M059J (cell line): ENCODE measurements at places on chromosomes 1 and 21.

- no peak for DNase-seq
Measured at GRCh38 chr1:206066479-206067171, 13.7 kb downstream of the RHEX start.

DNA sequence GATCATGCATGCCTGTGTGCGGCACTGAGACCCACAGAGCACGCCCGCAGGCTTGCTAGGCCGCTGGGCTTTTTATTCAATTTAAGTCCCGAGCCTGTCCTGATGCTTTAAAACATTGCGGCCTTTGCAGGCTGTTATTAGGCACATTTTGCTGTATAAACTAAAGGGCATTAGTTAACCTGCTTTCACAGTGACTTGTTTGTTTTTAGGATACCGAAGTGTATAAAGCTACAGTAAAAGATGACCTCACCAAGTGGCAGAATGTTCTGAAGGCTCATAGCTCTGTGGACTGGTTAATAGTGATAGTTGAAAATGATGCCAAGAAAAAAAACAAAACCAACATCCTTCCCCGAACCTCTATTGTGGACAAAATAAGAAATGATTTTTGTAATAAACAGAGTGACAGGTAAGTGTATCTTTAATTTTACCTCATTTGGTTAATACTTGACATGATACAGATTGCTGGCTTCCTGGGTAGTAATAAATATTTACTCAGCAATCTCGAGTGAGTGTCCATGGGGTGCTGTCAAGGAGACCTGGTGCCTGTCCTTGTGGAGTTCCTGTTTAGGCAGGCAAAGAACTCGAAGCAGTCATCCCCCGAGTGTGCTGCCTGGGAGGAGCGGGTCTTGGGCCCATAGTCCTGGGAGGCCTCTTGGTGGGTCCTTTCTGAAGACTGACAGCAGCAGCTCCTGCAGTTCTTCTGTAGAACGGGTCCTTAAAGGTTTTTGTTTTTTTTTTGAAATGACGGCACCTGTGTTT, 40.1 kb downstream of the TRAPPC10 start:
- no peak for DNase-seq

DNA sequence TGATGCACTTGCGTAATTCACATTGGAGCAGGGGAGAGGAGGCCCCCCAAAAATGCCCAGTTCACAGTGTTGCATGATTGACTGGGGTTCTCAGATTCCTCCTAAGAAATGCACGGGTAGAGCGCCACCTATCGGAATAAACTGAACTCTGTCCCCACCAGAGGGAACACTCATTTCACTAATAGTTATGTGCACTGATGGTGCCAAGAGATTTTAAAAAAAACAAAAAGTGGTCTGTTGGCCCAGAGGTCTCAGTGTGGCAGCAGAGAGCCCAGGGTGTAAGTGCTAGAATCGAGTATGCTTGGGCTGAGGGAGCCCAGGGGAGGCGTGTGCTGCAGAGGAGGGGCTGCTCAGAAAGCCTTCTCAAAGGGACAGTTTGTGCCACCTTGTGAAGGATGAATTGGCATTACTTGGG, 6.9 kb downstream of the PINK1 start:
- peak; percentile 54 for DNase-seq

GRCh38 chr1:91891454-91891853, 5.5 kb upstream of the TGFBR3 start:
- DNase-seq: peak; percentile 18

- no peak for DNase-seq
Measured at GRCh38 chr1:216690603-216691002, 32.6 kb downstream of the ESRRG start.

DNA sequence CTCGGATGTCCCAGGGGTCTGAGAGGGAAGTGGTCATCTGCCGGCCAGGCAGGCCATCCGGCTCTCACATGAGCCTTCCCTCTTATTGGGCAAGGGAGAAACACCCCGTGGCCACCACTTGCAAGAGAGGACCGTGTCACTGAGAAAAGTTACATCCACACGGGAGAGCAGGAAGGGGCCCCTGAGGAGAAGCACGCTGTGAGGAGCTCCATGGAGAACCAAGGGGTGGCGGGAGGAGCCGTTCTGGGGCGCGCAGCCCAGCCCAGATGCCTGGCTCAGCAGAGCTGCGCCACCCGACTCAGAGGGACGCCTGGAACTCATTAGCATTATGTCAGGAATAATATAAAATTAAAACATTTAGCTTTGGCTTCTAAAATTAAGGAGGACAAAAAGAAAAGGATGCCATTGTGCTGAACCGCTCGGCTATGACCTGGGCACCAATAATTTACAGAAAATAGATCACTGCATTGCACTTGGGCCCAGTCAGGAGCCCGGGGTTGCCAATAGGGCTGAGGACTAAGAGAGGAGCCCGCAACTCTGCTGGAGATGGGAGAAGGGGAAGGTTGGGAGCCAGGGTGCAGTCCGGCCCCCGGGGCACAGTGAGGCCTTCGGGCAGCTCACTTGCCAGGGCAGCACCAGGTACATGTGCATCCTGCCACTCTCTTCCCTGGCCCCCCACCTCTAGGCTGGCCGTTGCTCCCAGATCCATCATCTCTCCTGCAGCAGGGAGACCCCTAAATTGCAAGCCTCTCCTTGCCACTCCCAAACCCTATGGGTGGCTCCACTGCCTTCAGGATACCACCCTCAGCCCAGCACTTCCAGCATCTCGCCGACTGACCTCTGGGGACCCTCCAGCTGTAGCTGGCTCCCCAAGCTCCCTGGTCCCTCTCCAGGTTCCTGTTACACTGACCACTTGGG, 84.8 kb downstream of the DMRTB1 start:
- DNase-seq: no peak

DNA sequence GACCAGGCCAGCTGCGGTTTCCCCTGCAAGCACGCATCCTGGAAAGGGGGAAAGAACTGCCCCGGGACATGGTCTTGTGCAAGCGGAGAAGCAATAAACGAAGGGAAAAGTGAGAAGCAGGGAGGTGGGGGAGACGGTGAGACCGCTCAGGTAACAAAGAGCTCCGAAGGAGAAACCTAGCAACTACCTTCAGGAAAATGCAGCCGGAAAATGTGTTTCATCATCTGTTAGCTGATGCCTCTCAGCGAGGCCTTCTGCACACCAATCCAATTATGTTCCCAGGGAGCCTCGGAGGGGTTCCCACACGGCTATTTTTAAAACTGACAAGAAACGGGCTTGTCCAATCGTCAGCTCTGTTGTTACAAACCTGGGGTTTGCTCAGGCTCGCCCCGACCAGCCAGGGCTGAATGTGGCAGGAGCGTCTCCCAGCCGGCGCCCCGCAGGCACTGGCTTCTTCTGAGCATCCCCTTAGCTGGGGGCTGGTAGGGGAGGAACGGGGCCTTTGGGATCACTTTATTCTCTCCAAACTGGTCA, 3.4 kb downstream of the RIPK4 start:
- no peak for DNase-seq

- no peak for DNase-seq
Measured at GRCh38 chr1:117026361-117026760, 24.8 kb downstream of the CD101 start.

GRCh38 chr1:162094271-162094670, 24.8 kb downstream of the NOS1AP start:
- peak; percentile 89 for DNase-seq

DNA sequence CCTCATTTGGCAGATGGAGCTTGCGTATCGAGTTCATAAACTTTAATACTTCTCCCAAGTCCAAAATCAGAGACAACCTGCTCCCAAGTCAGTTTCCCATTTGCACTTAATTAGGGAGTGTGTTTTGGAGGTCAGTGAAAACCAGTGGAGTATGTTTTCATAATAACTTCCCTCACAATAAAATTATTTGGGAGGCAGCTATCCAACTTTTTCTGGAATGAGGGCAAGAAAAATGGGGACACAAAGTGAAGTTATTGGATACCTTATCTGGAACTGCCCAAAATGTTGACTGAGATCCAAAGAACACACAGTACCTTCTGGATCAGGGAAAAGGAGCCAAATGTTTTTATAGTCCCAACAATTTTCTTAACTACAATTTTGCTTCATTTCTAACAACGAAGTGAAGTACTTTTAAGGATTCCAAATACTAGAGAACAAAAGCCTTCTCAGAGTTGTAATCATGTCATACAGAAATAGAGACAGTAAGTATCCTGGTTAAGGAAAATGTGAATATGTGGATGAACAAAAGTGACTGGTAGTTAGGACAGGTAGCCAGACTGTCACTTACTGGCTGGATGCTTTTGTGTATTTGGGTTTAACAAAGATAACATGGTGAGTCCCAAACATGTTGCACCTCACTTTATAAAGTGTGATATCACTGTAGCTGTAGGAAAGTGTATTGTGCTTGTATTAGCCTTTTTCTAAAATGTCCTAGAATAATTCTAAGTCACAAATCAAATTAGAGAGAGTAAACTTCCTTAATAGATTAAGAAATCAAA, 325.0 kb downstream of the HLX start:
- DNase-seq: no peak

GRCh38 chr1:205842229-205842628, 7.7 kb downstream of the PM20D1 start:
- no peak for DNase-seq

GRCh38 chr1:172269644-172270043, 150.8 kb upstream of the C1orf105 start:
- peak; percentile 47 for DNase-seq

DNA sequence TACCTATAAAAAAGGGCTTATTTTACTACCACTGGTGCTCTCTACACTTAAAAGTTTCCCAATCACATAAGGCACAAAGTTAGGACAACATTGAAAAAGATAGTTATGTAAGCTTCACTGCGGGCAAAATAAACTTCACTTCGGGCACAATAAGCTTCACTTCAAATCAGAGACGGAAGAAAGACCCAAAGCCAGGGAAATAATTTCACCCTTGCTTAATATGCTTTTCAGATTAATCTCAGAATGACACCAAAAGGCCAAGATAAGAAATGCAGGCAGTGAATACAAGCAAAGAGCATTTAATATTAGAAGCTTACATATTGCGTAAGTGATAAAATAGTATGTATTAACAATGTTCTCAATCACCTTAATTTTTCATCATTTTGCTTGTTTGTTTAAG, 444.2 kb downstream of the SETD4 start:
- peak; percentile 45 for DNase-seq

DNA sequence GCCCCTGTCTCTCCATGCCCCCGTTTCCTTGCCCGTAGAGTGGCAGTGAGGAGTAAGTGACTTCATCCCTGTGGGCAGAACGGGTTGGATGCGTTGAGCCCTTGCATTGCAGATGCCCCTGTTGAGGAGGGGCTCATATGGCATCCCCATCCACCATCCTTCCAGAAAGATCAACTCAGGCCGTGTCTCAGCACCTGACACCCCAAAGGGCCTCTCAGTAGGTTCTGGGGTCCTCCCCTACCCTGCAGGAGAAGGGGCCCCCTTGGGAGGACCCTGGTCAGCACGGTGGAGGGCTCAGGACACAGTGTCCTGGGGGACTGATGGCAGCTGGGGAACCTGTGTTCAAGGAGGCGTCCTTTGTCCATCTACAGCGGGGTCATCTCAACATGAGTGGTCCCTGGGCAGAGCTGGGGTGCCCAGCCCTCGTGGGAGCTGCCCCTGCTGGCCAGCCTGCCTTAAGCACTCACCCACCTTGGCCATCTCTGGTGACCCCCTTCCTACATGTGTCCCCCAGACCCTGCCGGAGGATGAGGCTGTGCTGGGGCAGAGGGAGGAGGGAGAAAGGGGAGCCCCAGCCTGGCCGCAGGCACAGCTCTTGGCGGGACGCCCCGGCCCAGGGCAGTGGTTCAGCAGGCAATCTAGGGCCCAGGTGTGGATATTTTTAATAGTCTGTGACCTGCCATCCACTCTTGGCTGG, 48.2 kb upstream of the ACTRT2 start:
- no peak for DNase-seq
